Mesothelial cell of epicardium (in vitro differentiated cells): ENCODE measurements at places on chromosomes 2 and 18. TPM values are rescaled to one million over a fixed set of nuclear protein-coding genes. Genes with fewer than 3 reads are reported as not detected.

DNA sequence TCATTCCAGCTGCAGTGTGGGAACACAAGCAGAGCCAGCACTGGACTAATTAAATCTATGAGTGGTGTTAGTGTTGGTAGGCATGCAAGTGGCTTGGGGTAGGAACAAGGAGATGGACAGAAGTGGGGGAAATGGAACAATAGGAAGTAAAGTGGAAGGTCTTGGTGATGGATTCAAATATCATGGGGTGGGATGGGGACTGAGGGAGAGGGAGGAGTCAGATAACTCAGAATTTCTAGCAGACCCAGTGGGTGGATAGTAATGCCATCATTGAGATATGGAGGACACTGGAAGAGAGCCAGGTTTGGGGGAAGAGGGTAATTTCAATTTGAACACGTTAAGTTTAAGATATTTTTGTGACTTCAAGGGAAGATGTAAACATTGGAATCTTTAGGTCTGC, 2.9 kb upstream of the LNPK start:
- no peak overlapping the region for H3K4me3 ChIP-seq
- peaks cover 27% of the 10 kb centered on the region for H3K27me3 ChIP-seq
- DNase-seq: no peak
- peaks cover 27% of the 10 kb centered on the region for H3K4me1 ChIP-seq
- H3K27ac ChIP-seq: no peak overlapping the region

The SLC30A3 gene
- 2.3 to 3.4 TPM (median 3.1 TPM) in 3 replicates for total RNA-seq

The CHRND gene
- not detected in 3 replicates for total RNA-seq

DNA sequence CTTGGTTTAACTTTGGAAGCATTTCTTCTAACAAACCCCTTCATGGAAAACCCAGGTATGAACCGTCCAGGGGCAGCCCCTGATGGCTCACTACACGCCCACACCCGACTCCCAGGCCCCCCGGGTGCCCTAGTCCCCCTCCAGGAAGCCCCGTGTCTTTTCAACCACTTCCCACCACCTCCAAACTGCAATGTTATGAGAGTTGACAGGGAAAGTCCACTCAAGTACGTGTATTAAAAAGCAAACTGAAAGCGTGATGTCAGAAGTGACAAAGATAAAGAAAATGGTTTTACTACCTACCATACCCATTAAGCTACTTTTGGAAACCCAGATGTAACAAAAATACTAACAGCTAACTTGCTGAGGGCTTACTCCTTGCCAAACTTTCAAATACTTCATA, 51.5 kb downstream of the L3MBTL4 start:
- H3K4me3 ChIP-seq: no peak overlapping the region
- H3K27ac ChIP-seq: no peak overlapping the region
- H3K36me3 ChIP-seq: no peaks in the 10 kb centered on the region
- H3K4me1 ChIP-seq: peaks cover 18% of the 10 kb centered on the region

The DNPEP gene
- total RNA-seq: 73.2 to 85.1 TPM (median 77.1 TPM) in 3 replicates

The CRIM1 gene
- 58.3 to 69.7 TPM (median 61.8 TPM) in 3 replicates for total RNA-seq

The PRSS56 gene
- 0.09 TPM in 1 of 3 replicates, not detected in the others for total RNA-seq

The GPR35 gene
- total RNA-seq: 5.4 to 6.0 TPM (median 6.0 TPM) in 3 replicates

The EML4 gene
- total RNA-seq: 93.4 to 97.2 TPM (median 95.6 TPM) in 3 replicates

DNA sequence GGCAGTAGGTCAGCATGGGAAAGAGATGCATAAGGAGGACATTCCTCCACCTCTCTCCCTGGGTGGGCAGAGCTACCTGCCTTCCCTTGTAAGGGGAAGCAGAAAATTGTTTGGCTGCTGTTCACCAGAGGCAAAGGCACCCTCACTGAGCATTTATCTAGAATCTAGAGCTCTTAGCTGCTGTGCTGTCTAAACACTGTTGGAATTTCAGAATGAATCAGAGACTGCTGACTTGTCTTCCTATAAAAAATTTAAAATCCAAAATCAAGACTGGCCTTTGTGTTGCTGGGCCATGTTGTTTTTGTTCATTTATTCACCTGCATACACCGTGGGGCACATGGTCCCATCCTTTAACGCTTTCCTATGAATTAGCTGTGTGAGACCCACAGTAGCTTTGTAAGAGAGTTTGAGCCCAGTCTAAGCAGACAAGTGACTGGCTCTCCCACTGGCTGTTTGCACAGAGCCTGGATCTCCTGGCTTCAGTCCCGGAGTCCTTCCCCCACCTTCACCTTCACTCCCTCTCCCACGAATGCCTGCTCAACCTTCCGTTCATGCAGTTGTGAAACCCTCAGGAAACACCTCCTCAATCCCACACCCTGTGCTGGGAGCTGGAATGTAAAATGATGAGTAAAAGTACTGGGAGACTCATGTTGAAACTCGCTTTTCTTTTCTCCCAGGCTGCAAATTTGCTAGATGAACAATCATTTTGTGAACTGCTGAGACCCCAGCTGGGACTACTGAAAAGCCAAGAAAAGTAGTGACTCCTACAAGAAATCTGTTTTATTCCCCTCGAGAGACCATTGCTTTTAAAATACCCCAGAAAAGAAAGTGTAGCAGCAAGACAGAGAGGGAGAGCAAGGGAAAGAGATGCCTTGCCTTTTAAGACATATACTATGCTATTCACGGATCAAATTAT, 76.2 kb downstream of the FAM168B start:
- H3K27ac ChIP-seq: peak overlapping the region; percentile 73
- no peak overlapping the region for H3K4me3 ChIP-seq
- H3K4me1 ChIP-seq: peaks cover 13% of the 10 kb centered on the region
- H3K36me3 ChIP-seq: no peaks in the 10 kb centered on the region

The FARP2 gene
- total RNA-seq: 54.9 to 55.1 TPM (median 54.9 TPM) in 3 replicates

GRCh38 chr18:31952223-31952622, 9.3 kb upstream of the TRAPPC8 start:
- H3K27ac ChIP-seq: no peak overlapping the region
- H3K4me3 ChIP-seq: no peak overlapping the region
- H3K27me3 ChIP-seq: no peaks in the 10 kb centered on the region
- no peaks in the 10 kb centered on the region for H3K36me3 ChIP-seq

- no peaks in the 10 kb centered on the region for H3K4me1 ChIP-seq
- no peaks in the 10 kb centered on the region for H3K36me3 ChIP-seq
- no peak overlapping the region for H3K27ac ChIP-seq
- no peak for DNase-seq
These were observed 55.9 kb upstream of the NOL4 start for GRCh38 chr18:34280653-34281052.

DNA sequence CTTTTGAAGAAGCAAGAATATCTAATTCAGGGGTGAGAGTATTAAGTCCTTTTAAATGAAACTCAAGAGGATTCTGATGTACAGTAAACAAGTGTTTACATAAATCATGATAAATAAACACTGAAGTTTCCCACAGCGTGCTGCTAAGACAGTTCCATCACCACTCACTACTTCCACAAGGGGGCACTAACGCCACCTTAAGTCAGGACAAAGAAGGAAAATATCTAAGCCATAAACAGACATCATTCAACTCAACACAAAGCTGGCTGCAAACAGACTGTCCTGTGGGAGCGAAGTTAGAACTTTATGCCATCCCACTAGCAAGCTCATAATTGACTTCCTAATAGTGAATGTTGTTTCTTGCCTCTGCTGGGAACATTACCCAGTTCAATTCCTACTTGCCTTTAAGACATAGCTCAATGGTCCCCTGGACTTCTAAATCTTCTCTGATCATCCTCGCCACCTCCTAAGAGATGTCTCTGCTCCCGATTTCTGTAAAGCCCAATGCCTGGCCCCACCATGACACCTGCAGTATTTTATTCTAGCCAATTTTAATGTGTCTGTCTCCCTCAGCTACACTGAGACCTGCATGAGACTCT, 36.5 kb downstream of the MRPL44 start:
- DNase-seq: peak; percentile 51
- no peak overlapping the region for H3K27ac ChIP-seq
- H3K36me3 ChIP-seq: no peaks in the 10 kb centered on the region
- no peak overlapping the region for H3K4me3 ChIP-seq

The FAM228A gene
- 1.1 to 1.4 TPM (median 1.4 TPM) in 3 replicates for total RNA-seq

The KCNK3 gene
- 6.3 to 6.9 TPM (median 6.6 TPM) in 3 replicates for total RNA-seq

The RTP5 gene
- not detected in 3 replicates for total RNA-seq

- H3K4me1 ChIP-seq: no peaks in the 10 kb centered on the region
- H3K27ac ChIP-seq: no peak overlapping the region
- no peak for DNase-seq
- no peaks in the 10 kb centered on the region for H3K27me3 ChIP-seq
- H3K4me3 ChIP-seq: no peak overlapping the region
These were observed 69.1 kb downstream of the PIK3C3 start for GRCh38 chr18:42024131-42024530.

The DTYMK gene
- total RNA-seq: 32.1 to 36.5 TPM (median 35.0 TPM) in 3 replicates

The CD28 gene
- not detected in 3 replicates for total RNA-seq

The HIBCH gene
- total RNA-seq: 55.7 to 64.0 TPM (median 58.8 TPM) in 3 replicates

- H3K36me3 ChIP-seq: no peaks in the 10 kb centered on the region
- peaks cover 1% of the 10 kb centered on the region for H3K4me1 ChIP-seq
- peaks cover 9% of the 10 kb centered on the region for H3K27me3 ChIP-seq
- DNase-seq: no peak
These were observed 476.3 kb downstream of the TRIB2 start for GRCh38 chr2:13193075-13193474.

The SERPINB10 gene
- not detected in 3 replicates for total RNA-seq

DNA sequence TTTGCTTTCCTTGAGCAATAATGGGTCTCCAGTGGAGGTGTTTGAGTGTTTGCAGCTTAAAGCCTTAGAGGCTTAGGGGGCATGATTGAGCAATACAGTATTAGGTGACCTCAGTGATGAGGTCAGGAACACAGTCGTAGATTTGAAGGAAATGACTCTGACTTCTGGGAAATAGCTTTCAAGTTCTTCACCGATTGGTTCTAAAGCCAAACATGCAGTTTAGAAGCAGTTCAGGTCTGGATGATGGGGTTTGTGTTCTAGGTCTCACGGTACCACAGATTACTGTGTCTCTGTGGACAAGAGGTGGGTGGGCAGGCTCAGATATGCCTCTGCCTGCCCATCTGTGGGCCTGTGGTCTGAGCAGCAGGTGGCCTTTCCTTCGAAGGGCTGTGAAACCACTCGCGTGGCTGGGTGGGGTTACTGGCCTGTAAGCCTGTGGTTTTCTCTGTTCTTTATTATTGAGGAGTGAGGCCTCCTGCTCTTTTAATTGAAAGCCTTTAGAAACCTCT, 7.8 kb downstream of the MTHFD2 start:
- no peak overlapping the region for H3K4me3 ChIP-seq
- no peaks in the 10 kb centered on the region for H3K27me3 ChIP-seq
- H3K36me3 ChIP-seq: peaks cover 17% of the 10 kb centered on the region
- no peak overlapping the region for H3K27ac ChIP-seq
- H3K4me1 ChIP-seq: peaks cover 3% of the 10 kb centered on the region
- no peak for DNase-seq

DNA sequence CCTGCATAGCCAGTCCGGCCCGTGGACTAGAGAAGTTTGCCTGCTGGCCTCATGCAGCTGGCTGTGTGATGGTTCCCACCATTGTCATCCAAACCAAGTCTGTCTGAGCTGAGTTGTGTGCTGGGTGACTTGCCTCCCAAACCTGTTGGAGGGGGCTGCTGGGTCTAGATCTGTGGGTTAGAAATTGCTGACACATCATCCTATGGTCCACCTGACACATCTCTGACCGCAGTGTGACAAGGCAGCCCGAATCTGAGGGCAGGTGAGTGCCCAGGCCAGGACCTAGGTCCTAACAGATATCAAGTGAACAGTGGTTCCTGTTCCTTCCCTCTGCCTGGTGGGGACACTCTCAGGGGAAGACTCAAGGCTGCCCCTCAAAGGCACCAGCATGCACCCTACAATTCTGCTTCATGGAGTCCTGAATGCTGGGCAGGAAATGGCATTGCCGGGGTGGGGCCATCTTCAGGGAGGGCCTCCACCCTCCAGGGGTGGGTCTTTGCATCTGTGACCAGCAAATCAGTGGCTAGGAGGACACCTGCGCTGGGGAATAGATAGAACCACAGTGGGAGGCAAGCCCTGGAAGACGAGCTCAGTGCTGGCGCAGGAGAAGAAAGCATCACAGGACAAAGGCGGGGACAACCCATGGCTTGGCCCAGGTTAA, 117.9 kb upstream of the ID2 start:
- H3K4me3 ChIP-seq: no peak overlapping the region
- peaks cover 11% of the 10 kb centered on the region for H3K4me1 ChIP-seq
- no peak overlapping the region for H3K27ac ChIP-seq
- peaks cover 11% of the 10 kb centered on the region for H3K36me3 ChIP-seq
- no peak for DNase-seq
- no peaks in the 10 kb centered on the region for H3K27me3 ChIP-seq

GRCh38 chr2:201059961-201060755, 11.3 kb downstream of the HYCC2 start:
- H3K27ac ChIP-seq: no peak overlapping the region
- no peak overlapping the region for H3K4me3 ChIP-seq
- H3K4me1 ChIP-seq: peaks cover 13% of the 10 kb centered on the region
- H3K36me3 ChIP-seq: peaks cover 8% of the 10 kb centered on the region

DNA sequence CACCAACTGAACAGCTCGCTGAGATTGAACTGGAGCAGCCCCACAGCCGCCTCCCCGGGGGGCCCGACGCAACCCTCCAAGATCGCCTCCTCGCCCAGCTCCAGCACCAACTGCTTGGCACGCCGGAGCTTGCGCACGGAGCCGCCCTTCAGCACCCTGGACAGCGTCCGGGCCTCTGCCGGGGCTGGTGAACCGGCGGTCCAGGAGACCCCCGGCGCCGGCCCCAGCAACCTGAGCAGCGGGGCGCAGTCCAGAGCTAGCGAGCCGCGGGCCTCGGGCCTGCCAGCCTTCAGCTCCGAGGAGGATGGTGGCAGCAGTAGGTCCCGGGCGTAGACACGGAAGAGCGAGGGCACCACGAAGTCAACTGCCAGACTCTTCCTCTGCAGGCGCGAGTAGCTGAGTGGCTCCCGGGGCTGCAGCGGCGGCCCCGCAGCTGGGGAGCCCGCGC, 1.2 kb downstream of the ALK start:
- H3K36me3 ChIP-seq: no peaks in the 10 kb centered on the region
- H3K27ac ChIP-seq: no peak overlapping the region
- peaks cover 7% of the 10 kb centered on the region for H3K4me1 ChIP-seq
- DNase-seq: peak; percentile 90

The CXCR1 gene
- not detected in 3 replicates for total RNA-seq

GRCh38 chr2:224562831-224563230, 22.3 kb downstream of the CUL3 start:
- no peak overlapping the region for H3K4me3 ChIP-seq
- H3K27me3 ChIP-seq: no peaks in the 10 kb centered on the region
- no peak overlapping the region for H3K27ac ChIP-seq
- peaks cover 26% of the 10 kb centered on the region for H3K36me3 ChIP-seq
- no peak for DNase-seq
